HT1080 (cell line): ENCODE measurements at places on chromosomes 2 and 18. TPM values are rescaled to one million over a fixed set of nuclear protein-coding genes. Genes with fewer than 3 reads are reported as not detected.

DNA sequence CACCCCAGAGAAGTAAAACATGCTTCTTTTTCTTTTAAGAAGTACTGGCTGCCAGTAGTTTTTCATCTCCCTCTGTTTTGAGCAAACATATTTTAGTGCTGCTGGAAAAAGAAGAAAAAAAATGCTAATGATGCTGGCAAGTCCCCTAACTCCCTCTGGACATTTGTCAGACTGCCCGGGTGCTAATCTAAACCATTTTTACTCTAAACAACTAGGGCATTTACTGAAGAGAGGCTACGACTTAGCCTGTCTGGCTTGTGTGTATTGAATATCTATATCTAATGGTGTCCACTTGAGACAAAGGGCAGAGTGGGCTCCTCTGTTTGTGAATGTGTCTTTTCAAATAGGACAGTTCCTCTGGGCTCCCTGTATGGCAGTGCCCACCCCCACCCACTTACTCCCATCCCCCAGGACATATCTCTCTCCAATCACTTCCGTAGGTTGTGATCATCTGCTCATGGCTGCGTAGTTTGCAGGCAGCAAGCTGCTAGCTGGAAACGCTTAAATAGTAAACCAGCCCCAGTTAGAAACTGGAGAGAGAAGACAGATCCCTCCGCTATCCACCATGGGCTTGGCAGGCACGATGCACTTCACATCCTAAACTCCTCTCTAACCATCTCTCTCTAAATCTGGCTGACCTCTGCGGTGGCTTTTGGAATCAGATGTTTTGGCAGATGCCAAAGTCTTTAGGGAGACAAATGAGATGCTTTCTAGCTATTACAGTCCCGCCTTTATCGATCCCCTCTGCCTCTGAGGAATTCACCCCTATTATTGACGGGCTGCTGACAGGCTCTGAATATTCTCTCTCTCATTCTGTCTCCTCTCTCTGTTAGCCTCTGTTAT, 58.3 kb downstream of the DOCK10 start:
- DNase-seq: no peak

DNA sequence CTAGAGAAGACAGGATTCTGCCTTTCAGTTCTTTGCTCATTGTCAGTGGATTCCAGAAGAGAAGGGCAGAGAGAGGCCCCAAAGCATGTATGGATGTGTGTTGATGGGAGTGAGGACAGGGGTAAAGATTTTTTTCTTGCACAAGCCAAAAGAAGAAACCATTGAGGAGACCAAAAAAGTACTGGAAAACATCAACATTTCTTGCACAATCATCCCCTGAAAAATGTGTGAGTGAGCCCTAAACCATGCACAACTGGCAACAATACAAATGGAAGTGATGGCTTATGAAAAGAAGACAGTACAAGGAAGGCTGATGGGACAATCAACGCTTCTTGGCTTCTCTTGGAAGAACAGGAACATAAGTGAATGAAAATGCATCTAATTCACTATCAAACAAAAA, 5.6 kb upstream of the SMAD7 start:
- no peak for DNase-seq

DNA sequence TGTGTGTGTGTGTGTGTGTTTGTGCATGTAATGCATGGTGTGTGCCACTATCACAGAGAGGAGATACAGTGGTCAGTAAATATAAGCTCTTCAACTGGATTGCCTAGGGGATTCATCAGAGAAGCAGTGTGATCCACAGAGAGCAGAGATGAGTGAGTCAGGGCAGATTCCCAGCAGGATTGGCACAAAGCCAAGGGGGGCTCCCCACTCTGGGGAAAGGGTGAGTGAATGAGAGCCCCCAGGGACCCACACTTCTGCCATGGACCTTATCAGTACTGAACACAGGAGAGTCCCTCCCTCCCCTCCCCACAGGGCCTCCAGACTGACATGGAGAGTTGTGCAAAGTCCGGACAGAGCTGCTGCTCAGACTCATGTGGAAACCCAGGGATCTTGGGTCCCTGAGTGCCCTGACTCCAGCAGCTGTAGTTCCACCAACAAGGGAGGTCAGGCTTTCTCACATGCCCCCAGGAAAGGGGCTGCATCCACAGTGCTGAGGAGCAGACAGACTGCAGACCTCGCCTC, 748.8 kb downstream of the NR4A2 start:
- DNase-seq: no peak

DNA sequence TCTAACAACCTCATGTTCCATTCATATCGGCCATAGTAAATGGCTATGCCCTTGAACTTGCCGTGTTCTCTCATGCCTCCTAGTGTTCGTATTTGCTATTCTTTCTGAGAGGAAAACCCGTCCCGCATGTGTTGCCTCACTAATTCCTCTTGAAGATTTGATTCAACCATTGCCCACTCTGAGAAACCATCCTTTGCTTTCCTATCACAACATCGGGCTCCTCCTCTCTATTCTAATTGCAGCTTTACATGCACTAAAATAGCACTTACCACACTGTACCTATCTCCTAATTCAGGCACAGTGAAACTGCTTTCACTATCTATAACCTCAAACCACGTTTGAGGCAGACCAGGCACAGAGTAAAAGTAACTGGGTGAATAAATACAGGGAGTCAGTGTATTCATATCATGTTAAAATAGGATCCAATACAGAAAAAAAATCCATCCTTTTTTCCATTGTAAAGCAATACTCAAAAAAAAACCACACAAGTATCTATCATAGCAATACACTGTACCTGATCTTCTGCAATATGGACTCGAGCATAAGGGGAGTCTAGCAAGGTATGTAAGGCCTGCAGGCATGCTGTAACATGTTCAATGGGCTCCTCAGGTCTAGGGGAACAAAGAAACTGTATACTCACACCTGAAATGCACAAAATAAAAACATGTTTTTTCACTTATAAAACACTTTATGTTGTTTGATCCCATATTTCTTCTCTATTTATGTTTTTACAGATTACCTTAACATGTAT, 39.0 kb upstream of the STRN start:
- DNase-seq: peak; percentile 7

BCL2 gene
- 6.3 and 6.7 TPM in 2 replicates for total RNA-seq

GRCh38 chr2:212940816-212941215, 210.6 kb downstream of the IKZF2 start:
- DNase-seq: peak; percentile 7

MCM6 gene
- 23.5 and 29.9 TPM in 2 replicates for total RNA-seq

DNA sequence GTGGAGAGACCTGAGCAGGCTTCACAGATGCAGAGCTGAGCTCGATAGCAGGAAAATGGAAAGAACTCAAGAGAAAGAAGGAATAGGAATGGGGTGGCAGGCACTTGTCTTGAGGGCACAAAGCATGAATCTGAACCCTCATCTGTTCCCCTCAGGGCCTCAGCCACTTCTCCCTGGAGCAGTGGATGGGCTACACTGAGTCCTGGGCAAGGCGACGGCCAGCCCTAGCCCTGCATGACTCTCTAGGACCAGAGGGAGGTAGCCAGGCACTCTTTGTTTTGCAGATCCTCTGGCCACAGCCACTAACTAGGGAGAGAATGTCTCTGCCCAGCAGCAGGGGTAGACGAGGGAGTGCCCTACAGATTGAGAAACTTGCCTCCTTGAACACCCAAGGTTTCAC, 3.4 kb upstream of the TEX51 start:
- no peak for DNase-seq

DNA sequence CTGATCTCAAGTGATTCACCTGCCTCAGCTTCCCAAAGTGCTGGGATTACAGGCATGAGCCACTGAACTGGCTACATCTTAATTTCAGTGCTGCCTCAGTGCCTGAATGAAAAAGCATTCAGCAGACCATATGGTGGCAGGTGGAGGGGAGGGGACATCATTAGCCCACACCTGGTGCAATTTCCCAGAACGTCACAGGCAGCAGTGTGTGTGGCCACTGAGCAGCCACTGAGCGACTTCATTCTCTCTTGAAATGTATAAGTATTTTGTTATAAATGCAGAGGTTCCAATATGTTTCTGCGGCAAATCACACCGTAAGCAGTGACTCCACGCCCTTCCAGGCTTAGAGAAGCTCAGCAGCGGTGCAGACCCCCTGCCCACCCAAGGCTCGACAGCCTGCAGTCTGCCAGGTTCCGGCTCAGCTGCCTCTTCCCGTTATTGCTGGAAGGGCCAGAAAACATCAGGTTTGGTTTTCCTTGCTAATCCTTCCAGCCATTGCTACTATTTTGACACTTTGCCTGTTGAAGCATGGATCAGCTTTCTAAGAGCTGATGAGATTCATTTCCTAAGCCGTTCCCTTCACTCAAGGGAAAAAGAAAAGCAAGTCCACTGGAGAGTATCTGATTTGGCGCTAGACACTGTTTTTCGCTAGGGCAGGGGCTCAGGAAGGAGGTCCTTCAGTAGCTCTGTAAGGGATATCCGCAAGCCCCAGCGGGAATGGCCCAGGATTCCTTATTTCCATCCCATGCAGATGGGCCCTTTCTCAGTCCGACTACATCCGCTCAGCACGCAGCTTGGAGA, 250.7 kb downstream of the VAPA start:
- no peak for DNase-seq

GRCh38 chr2:64325852-64326577, 127.9 kb upstream of the LGALSL start:
- no peak for DNase-seq

GRCh38 chr2:132875193-132875592, 205.2 kb upstream of the LYPD1 start:
- no peak for DNase-seq

IL1R2 gene
- total RNA-seq: 0.57 and 0.59 TPM in 2 replicates
